ENCODE measurements at places on chromosomes 1 and 21.

- DNase-seq, result no peak
Measured at GRCh38 chr1:247415423-247416361, at the start of gene NLRP3. Gene NLRP3, plus strand, starts transcription at chr1:247416173. Its CDS starts 2,628 bp downstream, at chr1:247418801.

DNA sequence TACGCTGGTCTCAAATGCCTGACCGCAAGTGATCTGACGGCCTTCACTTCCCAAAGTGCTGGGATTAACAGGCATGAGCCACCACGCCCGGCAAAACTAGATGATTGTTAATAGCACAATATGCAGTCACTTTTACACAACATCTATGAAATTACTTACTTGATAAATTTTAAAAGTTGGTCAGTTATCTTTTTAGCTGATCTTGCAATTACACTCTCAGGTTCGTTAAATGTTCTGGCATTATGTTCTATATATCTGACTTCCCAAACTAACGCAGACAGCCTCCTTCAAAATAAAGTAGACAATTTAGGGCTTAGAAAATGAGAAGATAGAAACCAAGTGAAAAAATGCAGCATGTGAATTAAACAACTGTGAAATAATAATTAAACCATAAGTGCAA lies 31.8 kb upstream of the PSMG1 start:
- no peak for DNase-seq

- no peak for DNase-seq
Measured at GRCh38 chr21:29639366-29640079, 300.3 kb downstream of the GRIK1 start.

GRCh38 chr1:153928245-153928644 lies 5.5 kb upstream of the GATAD2B start:
- DNase-seq, result no peak

- DNase-seq, result peak; percentile 75
Measured at GRCh38 chr1:85502625-85503083, 37.7 kb upstream of the DDAH1 start.

DNA sequence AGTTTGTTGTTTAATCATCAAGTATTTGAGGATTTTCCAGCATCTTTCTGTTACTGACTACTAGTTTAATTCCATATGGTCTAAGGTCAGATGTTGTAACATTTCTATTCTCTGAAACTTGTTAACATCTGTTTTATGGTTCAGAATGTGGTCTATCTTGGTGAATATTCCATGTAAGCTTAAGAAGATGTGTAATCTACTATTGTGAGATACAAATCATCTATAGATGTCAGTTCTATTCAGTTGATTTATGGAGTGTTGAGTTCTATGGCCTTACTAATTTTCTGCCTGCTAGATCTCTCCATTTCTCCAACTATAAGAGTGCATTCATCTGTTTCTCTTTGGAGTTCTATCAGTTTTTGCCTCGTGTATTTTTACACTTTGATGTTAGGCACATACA lies 31.5 kb downstream of the WARS2 start:
- DNase-seq, result no peak

GRCh38 chr1:230152999-230153398 lies 86.0 kb downstream of the GALNT2 start:
- no peak for DNase-seq

DNA sequence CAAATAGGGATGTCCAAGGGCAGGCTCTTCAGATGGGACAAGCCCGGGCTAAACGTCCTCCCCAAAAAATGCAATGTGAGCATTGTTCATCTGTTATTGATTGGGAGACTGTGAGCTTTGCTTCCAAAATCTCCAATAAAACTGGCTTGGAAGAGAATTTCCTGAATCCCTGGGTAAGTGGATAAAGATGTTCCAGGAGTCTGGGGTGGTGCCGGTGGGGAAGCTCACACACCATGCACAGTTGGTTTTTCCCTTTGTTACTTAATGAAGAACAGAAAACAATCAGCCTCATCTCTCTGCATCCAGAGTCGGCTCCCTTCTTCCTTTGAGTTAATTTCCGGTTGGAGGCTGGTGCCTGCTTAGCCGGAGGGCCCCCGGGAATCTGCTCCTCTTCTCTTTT lies 72.1 kb upstream of the ZBTB40 start:
- DNase-seq, result no peak

DNA sequence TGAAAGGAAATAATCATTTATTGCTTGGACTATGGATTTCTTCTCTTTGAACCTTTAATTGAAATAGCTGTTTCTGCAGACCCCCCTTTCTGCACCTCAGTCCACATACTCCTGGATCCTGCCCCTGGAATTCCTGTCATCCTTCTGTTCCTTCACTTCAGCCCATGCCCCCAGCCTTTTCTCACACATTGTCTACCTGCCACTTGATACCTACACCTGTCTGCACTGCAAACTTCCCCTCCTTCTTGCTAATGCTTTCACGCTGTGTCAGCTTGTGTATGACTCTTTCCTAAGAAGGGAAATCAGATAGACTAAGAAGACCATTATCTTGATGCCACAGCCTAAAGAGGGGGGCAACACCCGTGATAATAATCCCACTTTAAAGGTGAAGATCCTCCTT lies 80.3 kb upstream of the EXO1 start:
- no peak for DNase-seq

DNA sequence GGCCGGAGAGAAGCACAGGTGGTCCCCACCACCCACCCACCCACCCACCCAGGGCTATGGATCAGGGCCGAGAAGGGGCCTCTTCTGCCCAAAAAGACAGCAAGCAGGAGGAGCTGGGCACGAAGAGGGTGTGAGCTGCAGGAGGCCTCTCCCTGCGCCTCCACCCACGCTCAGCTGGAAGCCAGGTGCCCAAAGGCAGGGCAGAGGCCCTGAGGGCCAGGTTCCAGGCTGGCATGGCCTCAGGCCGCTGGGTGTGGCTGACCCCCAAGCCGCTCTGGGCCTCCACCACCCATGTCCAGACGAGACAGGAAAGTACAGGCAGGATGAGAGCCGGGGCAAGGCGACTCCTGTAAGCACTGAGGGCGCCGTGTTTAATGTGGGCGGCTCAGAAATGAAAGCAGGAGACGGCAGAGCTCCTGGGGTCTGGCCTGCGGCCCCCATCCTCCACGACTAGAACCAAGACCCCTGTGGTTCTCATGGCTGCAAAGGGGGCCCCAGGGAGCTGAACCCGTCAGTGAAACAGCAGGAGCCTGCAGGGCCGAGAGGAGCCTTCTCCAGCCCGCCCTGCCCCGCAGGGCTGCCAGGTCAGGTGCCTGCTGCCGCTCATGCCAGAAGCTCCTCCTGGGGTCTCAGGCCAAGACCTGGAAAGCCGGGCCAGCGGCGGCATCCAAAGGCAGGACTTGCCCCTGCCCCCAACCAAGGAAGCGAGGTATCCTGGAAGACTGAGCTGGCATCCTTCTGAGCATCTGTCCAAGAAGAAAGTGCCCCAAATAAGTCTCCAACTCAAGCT lies 56.0 kb downstream of the MEGF6 start:
- DNase-seq, result no peak

- DNase-seq, result peak; percentile 95
Measured at GRCh38 chr1:227759341-227760300, 24.4 kb downstream of the SNAP47 start.

DNA sequence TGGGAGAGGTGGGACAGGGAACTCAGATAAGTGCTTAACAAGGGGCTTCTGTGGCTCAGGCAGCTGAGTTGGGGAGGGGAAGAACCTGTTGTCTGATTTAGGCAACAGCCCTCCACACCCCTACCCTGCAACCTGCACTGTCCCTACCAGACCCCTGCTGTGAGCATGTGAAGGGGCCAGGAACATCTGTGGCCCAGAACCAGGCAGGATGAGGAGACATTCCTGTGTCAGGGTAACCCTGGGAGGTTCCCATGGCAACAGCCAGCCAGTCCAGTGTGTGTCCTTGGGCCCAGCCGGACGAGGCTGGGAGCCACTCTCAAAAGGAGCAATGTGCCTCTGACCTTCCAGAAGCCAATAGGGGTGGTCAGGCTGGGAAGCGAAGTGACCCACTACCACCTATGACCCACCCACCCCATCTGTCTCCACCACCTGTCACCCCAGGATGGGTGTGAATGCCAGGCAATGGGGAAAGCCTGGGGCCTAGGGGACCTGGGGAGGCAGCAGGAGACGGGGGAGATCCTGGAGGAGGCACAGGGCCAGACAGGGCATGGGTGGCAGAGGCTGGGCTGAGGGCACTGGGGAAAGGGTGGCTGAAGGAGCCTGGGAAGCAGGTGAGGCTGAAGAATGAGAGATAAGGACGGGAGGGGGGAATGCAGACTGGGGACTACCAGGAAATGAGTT lies 5.0 kb upstream of the PMVK start:
- no peak for DNase-seq

GRCh38 chr1:58782178-58783089 lies 1.4 kb downstream of the JUN start:
- DNase-seq, result no peak
